ENCODE measurements at places on chromosomes 3 and 15.

DNA sequence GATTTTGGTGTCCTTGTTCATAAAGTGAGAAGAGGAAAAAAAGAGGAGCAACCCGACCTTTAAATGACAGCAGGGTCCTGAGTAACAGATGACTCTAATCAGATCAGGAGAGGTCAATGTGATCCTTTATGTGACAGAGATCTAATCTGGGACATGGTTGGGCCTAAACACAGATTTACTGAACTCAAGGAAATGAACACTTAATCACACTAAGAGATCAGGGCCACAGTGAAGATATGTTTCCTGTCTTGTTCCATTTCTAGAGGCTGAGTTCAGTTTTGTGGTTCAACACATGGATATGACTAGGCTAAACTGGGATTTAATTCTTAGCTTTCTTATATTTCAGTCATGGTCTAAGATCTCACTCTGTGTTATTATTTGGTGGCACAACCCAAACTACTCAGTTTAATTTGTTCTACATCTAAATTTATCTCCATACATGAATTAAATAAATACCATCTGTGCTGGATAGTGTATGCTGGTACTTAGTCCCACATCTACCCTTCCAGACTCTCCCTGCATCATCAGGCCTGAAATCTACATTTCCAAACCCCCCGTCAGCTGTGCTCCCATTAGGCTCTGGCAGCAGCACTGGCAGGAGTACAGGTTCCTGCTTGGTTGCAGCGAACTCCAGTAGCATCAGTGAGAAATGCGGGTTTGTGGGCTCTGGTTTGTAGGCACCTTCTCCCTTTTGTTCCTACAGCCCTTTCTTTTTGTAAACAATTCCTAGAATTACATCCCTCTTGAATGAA, 22.6 kb downstream of the SFMBT1 start:
- no peak for DNase-seq

DNA sequence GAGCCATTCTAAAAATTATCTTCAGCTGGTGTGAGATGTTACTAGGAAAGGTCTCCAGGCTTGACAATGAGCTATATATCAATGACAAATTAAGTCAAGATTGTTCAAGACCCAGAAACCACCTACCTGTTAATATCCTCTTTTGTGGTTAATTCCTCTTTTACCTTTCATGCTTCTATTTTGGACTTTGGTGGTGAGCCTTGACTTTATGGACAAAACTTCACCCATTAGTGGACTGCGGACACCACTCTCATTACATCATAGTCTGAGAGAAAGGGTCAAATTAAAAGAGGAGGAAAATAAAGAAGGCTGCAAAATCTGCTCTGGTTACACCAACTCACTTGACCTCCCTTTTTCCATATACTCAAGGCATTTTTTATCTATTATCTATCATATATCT, 271.5 kb upstream of the TTC14 start:
- no peak for DNase-seq

DNA sequence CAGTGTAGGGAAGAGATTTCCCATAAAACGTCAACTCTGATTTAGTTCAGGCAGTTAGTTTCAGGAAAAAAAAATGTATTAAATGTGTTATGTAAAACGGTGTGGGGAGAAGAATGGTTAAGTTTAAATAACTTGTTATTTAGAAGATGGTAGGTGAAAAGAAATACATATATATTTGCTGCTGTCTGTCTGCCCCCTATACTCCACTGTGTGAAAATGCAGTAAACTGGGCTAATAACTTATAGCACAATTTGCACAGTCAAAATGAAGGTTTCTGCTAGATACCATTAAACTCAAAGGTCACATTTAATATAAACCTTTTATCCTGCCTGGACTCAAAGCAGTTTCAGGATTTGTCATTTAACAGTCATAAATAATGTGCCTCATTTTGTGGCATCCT, 515.0 kb downstream of the FGF12 start:
- DNase-seq, result no peak

DNA sequence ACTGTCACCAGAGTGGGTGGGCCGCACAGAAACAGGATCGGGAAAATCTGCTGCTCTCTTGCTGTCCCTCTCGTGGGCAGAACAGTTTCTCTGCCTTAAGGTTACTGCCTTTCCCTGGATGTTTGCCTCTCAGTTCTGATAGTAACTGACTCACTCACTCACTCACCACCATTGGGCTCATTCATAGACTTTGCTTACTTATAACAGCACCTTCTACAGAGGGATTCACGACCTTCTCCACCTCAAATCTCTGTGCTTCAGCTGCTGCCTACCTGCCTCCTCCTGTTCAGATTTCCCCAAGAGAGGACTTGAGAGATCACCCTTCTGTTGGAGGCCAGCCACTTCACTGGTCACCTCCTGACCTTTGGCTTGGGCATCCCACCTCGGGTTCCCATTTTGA, 147.7 kb upstream of the ICE2 start:
- no peak for DNase-seq

GRCh38 chr15:74866090-74866489, 7.1 kb downstream of the SCAMP2 start:
- DNase-seq, result no peak

DNA sequence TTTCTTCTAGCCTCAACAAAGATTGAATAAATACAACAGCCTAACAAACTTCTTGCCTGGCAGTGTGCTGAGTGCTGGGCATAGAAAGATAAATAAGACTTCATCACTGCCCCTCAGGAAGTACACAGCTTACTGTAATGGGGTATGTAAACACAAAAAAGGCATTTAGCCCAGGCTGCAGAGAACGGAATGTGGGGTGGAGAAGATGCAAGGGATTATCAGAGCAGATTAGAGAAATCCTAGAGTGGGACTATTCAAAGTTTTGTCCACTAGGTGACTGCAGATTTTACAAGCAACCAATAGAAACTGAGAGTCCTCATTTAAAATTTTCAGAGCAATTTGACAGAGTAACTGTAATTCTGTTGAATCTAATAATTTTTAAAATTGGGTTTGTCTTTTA, 35.4 kb upstream of the TSC22D2 start:
- DNase-seq, result no peak

- no peak for DNase-seq
These were observed 10.1 kb downstream of the SLC51B start for GRCh38 chr15:65055201-65055870.

DNA sequence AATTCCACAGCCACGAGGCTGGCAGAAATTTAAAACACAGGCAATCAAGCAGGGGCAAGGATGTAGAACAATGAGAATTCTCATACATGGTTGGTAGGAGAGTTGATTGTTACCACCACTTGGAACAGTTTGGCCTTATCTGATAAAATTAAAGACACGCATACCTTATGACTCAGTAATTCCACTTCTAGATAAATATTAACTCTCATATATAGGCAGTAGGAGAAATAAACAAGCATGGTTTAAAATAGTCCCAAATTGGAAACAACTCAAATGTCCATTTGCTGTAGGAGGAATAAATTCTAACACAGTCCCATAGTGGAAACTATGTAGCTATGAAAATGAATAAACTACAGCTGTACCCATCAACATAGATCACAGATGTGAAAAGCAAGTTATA, 42.3 kb upstream of the USP3 start:
- no peak for DNase-seq

DNA sequence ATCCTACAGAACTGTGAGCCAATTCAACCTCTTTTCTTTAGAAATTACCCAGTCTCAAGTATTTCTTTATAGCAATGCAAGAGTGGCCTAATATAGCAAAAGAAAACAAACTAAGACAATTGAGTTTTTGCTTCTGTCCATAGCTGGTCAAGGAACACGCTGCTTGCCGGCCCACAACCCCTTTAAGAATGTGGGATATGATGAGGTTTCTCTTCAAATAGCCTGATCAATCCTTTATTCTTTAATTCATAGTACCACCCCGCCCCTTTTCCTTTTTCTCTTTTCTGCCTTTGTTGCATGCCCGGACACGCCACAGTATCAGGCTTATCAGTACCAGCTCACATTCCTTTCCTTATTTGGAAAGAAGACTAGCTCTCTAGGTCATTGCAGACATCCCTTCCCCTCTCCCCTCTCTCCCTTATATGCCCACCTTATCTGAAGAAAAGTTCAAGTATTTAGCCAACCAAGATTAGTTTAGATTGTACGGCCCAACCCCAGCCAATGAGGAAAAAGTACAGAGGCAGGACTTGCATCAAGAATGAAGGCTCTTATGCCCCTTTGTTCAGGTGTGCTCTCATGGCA, 404.5 kb downstream of the OCA2 start:
- no peak for DNase-seq

DNA sequence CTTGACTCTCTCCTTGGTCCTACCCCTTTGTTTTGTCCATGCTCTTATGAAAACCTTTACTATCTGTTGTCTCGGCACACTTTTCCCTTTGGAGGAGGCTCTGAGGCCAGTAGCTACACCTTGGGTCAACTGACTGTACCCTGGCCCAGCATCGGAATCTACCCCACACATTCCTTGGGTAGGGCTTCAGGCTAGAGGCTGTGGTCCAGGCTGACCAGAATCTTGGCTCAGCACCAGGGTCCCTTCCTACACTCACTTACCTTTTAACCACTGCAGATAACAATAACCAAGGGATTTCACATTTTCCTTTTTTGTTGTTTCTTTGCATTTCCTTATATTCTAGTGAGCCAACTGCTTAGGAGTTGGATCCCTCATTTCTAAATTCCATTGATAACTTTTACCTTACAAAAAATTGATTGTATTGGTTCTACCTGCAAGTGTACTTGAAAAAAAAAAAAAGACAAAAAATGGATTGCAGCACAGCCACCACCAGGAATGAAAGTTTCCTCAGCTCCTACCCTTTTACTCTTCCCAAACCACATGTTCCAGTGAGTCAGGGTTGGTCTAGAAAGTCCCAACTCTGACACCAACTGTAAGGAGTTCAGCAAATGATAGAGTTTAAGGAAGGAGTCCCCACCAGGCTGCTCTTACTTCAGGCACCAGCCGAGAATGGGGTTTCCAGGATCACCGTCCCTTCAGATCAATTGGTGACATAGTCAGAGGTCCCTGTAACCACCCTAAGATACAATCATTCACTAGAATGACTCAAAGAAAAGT, 95.6 kb downstream of the FBLN2 start:
- DNase-seq, result no peak

DNA sequence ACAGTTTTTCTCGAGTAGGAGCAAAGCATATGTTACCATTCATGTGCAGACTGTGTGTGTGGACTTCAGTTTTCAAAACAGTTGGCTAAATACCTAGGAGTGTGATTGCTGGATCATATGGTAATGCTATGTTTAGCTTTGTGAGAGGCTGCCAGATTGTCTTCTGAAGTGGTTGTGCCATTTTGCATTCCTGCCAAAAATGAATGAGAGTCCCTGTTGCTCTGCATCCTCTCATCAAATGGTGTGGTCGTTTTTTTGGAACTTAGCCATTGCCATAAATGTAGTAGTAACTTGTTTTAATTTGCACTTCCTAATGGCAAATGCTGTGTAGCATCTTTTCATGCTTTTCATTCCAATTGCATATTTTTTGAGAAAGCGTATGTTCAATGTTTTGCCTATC, 77.2 kb upstream of the NDN start:
- no peak for DNase-seq

GRCh38 chr3:158359339-158359738, 211.7 kb upstream of the MLF1 start:
- DNase-seq, result no peak

- no peak for DNase-seq
These were observed 170.0 kb upstream of the ROBO2 start for GRCh38 chr3:76869726-76870384.

DNA sequence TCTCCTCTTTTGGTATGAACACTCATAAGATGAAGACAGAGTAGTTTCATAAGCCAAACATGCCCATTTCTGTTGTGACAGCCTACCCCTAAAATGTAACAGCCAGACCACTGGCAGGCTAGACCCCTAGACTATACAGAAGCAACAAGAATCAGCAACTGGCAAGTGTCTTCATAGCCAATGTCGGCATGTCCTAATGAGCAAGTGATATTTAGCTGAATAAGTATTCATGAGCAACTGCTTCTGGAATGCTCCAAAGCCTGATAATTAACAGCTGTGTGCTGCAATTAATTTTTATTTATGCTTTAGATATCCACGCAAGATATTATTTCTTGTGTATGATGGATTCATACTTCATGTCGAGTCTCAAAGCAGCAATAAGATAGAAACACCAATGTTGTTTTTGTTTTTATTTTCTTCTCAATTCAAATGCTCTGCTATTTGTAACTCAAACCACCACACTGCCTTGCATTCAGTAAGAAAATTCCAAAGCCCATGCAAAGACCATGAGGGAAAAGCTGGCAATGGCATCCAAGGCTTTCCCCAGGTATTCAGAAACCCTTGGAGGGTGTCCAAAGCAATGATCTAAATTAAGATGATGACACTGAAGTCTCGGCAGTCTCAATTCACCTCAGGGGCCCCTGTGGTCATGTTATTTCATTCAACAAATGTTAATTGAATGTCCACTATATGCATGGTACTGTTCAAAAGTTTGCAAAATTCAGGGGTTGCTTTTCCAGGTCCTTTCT, 167.7 kb upstream of the NECTIN3 start:
- DNase-seq, result no peak

DNA sequence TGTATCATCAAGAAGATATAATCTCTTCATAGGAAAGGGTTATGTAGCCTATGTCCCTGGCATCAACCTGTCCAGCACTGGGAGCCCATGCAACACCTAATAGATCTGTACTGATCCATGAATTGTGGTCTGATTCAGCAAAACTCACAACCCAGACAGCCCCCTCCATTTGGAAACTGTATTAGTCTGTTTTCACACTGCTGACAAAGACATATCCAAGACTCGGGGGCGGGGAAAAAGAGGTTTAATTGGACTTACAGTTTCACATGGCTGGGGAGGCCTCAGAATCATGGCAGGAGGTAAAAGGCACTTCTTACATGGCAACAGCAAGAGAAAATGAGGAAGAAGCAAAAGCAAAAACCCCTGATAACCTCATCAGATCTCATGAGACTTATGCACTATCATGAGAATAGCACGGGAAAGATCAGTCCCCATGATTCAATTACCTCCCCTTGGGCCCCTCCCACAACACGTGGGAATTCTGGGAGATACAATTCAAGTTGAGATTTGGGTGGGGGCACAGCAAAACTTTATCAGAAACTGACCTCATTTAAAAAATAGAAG, 83.3 kb downstream of the TRIM42 start:
- no peak for DNase-seq

- no peak for DNase-seq
These were observed 542.3 kb upstream of the ROBO2 start for GRCh38 chr3:76497636-76498035.

GRCh38 chr3:136281966-136282520, 31.9 kb downstream of the PCCB start:
- DNase-seq, result no peak

DNA sequence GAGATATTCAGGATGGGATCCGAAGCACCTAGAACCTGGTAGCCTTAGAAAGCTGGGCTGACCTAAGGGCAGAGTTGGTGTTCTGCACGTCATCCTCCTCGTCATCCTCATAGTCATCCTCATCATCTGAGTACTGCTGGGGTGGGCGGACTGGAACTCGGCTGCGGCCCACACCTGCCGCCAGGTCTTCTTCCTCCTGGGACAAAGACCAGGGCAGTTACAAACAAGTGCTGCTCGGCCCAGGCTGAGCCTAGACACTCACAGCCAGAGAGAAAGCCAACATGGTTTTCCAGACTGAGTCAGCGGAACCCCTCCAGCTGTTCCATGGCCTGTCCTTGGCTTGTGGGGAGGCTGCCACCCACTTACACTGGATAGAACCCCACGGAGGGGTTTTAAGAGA, 40.5 kb downstream of the SEMA3G start:
- peak; percentile 6 for DNase-seq

GRCh38 chr15:67744331-67745072, 80.8 kb upstream of the SKOR1 start:
- no peak for DNase-seq

Measured in activated T-cell treated with anti-CD3 and anti-CD28 coated beads, Interleukin-2, amount 50 U/mL, for 1 hour (primary cell).